Stimulated activated CD4-positive, alpha-beta T cell treated with anti-CD3 and anti-CD28 coated beads, TNF-alpha, amount 100 ng/mL, for 24 hours (primary cell): ENCODE measurements at places on chromosomes 7 and 10.
A peak's percentile ranks its signal among the peaks of the same experiment; 100 is the strongest.

DNA sequence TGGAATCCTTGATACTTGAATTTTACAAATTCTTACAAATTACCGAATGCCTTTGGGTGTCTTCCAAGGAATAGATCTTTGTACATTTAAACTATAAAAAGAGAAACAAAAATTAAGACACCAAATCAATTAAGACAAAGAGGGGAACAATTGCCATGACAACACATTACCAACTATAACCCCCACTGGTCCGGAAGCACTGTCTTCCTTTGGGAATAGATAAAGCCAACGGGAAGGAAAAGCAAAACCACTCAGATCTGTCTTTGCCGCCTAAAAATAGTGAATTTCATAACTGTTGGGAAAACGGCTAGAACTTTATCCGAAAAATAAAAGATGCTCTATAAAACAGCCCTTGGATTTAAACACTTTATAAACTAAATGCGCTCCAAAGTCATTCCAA is 37.4 kb downstream of the GRB10 start:
- DNase-seq = no peak

- DNase-seq = no peak
Observed at GRCh38 chr7:71995111-71995510, 417.0 kb downstream of the CALN1 start.

DNA sequence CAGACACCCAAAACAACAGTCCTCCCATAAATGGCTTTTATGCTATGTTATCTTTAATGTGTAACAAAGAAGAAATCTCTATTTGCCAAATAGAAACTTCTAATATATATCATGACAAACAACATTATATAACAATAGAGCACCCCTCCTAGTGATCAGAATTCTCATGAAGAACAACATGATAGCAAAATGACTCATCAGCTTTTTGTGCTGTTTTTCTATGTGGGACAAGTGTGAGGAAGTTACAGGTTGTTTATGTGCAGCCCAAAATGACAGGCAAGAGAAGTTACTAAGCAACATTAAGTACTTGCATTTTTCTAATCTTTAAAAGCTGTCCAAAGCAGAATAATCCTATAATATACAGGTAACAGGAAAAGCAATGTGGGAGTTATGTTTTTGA is 7.7 kb downstream of the DGKB start:
- no peak for DNase-seq

GRCh38 chr7:131224996-131225395 is 102.7 kb upstream of the MKLN1 start:
- no peak for DNase-seq

- DNase-seq = no peak
Observed at GRCh38 chr10:85665681-85666080, 700.9 kb downstream of the GRID1 start.

GRCh38 chr10:94042001-94042833 is 48.5 kb downstream of the PLCE1 start:
- no peak for DNase-seq

GRCh38 chr10:101624526-101625102 is 36.5 kb downstream of the DPCD start:
- no peak for DNase-seq

DNA sequence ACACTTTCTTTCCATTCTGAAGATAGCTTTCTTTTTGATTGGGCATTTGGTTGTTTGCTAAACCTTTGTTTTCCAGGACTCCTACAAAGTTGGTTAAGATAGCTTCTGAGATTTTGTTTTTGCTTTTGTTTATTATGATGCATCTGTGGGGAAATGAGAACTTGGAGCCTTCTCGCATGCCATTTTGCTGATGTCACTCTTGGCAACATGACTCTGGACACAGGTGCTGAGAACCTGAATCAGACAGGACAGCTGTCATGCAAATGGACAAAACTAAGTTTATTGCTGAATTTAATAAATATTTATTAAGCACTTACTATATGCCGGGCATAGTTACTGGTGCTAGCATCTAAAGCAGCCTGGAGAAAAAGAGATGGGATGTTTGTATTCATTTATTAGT is 274.1 kb downstream of the ZEB1 start:
- no peak for DNase-seq

- DNase-seq = no peak
Observed at GRCh38 chr10:47070541-47070940, 159.3 kb downstream of the PTPN20 start.

- peak; percentile 21 for DNase-seq
Observed at GRCh38 chr10:8133146-8133545, 78.7 kb downstream of the GATA3 start.

- DNase-seq = no peak
Observed at GRCh38 chr10:113362645-113363091, 190.2 kb upstream of the HABP2 start.

DNA sequence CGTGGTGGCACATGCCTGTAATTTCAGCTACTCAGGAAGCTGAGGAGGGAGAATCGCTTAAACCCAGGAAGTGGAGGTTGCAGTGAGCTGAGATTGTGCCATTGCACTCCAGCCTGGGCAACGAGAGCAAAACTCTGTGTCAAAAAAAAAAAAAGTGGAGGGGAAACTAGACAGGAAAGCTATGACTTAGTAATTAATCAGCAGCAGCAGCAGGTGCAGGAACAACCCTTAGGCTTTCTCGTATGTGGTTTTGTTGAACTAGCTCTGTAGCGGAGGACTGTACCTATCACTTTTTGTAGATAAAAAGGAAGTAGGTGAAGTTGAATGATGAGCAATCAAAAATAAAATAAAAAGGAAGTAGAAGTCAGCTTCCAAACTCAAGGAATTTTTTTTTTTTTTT is 76.9 kb upstream of the KMT2C start:
- DNase-seq = peak; percentile 1

DNA sequence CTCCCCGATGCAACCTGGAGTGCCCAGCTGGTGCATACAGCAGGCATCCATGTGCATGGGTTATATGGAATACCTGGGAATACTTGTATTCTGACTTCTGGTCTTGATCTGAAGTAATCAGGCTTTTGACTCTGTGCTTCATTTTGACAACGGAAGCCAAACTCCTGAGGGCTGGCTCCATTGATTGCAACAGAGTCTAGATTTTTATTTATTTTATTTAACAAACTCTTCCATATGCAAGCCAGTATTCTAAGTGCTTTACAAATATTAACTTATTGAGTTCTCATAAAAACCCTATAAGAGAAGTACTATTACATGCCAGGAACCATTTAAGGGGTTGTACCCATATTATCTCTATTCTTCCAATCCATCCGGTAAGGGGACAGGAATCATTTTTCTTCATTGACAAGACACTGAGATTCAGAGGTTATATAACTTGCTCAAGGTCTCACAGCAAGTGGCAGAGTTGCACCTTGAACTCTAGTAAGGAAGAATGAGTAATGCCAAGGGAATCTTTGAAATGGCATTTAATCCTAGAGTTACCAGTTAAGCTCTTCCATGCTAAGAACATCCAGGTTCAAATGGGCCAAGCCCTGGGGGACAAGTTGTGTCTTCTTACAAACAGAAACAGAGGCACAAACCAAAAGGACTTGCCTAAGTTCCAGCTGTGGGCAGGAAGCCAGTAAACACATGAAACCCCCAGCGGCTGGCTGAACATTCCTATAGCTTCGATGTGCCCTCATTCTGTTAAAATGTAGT is 241.0 kb downstream of the WDR11 start:
- DNase-seq = no peak

- no peak for DNase-seq
Observed at GRCh38 chr10:70007116-70007820, 45.4 kb upstream of the MACROH2A2 start.

DNA sequence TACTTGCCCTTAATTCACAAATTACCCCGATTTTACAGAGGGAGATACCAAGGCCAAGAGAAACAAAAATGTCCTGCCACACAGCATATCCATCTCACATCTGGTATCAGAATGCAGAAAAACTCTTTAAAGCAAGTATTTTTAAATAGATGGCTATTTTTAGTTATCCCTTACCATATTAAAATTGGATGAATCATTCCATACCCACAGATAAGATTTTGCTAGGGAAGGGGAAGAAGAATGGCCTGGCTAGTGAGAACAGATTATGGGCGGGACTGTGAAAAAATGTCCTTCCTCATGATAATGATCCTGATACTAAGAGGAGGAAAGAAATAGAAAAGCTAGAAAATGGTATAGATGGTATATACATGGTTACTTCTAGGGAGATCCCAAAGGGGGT is 80.6 kb upstream of the GATAD1 start:
- no peak for DNase-seq

DNA sequence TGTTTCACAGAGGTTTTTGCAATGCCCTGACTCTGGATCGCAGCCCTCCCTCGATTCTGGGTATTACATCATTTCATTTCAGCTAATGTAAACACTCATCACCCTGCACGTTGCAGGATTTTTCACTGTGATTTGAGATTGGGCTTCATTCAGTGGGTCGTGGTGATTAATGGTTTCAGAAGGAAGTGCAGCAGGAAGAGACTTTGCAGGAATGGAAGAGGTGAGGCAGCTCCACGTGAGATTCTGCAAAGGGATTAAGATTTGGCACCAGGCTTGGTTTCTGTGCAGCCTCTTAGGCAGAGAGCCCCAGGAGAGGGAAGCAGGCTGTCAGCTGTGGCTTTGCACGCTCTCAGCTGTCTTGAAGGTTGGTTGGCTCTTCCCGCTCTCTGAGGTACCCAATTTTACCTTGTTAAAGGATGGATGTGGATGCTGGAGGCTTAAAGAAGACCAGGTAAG is 95.2 kb downstream of the PLCE1 start:
- no peak for DNase-seq

GRCh38 chr7:29604702-29605101 is 41.1 kb downstream of the PRR15 start:
- no peak for DNase-seq

GRCh38 chr10:107894516-107894915 is 730.0 kb upstream of the SORCS1 start:
- DNase-seq = no peak

- no peak for DNase-seq
Observed at GRCh38 chr7:35831208-35831607, 30.4 kb downstream of the SEPTIN7 start.

DNA sequence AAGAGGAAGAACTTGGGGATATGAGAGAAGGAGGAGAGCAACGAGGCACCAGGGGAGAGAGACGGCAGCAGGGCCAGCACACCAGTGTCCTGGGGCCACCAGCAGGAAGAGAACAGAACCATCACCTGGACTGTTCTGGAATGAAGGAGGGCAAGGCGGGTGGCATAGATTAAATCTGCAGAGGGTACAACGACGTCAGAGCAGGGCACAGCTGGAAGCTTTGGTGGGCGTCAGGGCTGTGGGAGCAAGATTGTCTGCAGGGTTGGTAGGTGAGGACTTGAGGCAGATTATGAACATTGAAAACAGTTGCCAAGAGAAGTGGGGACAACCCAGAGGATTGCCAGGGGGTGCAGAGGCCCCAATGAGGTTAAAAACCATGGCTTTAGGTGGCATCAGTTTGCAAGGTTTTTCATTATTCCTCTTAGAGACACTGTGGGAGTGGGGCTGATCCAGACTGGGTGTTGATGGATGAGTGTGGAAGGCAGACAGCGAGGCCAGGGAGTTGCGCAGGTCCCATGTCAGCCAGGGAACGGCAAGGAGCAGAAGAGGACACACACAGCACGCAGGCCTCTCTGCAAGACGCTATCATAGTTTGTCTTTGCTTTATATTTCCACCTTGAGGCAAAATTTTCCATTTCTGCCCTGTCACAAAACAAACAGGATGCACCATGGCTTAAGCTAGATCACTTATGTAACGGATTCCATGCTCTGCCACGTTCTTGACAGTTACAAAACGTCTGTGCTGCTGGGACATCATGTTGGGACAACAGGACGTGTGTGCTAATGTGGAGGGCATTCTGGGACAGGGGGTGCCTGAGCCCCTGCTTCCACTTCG is 52.5 kb upstream of the LEP start:
- DNase-seq = no peak

DNA sequence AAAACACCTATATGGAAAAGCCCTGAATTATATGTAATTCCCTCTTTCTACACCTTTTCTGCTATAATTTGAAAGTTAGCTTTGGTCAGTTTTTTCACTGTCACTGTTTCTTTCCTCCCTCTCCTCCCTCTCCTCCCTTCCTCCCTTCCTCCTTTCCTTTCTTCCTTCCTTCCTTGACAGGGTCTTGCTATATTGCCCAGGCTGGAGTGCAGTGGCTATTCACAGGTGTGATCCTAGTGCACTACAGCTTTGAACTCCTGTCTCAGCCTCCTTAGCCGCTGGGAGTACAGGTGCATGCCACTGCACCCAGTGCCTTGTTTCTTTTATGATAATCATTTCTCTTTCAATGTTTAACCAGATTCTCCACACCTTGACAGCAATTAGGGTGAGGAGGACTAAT is 22.1 kb upstream of the UMAD1 start:
- DNase-seq = no peak

DNA sequence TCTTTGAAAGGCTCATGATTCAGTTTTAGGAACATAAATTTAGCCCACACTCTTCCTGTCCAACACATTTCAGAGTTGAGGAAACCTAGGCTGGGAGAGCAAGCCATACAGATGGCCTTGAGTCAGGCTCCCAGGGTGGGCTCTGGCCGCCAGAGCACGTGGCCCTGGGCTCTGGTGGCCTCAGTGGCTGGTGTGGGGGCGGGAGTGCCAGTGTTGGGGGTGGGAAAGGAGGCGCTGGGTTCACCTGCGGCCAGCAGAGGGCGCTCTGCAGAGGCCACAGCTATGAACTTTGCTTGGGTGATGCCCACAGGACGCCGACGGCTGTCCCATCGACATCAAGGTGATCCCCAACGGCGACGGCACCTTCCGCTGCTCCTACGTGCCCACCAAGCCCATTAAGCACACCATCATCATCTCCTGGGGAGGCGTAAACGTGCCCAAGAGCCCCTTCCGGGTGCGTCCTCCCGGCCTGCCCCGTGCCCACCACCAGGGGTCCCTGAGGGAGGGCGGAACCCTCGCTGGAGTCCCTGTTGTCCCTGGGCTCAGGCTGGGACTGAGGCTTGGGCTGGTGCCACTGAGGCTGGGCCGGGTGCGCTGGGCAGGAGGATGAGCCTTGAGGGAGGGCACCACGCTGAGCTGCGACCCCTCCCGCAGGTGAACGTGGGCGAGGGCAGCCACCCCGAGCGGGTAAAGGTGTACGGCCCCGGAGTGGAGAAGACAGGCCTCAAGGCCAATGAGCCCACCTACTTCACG is 11.9 kb downstream of the FLNC start:
- peak; percentile 18 for DNase-seq

DNA sequence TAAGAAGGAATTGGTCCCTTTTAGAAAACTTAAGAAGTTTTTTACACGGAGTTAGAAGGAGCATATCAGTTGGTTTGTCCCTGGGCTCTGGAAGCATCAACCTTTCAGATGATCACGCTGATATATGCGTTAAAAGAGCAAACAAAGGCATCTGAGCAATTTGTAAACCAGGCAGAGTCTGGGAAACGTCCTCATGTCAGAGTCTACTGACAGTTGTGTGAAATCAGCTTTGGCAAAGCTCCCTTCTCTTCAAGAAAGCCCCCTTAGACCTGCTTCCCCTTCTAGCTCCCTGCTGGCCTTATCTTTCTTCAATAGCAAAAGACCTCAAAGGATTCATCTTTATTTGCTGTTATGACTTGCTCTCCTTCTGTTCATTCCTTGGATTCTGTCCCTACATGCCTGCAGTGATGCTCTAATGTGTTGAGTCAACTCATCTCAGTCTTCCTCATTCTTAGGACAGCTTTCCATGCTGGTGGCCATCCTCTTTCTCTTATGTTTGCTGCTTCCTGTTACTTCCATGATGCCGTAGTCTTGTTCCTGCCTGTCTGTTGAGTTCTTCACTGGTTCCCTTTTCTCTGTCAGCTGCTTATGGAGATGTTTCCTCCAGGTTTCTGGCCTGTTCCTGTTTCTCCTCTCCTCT is 106.5 kb upstream of the BMPER start:
- no peak for DNase-seq
